ENCODE measurements at places on chromosomes 5 and 9.

GRCh38 chr5:83253720-83254119 is 176.4 kb downstream of the XRCC4 start:
- DNase-seq: no peak

- DNase-seq: no peak
Measured at GRCh38 chr9:18343784-18344183, 130.2 kb upstream of the ADAMTSL1 start.

DNA sequence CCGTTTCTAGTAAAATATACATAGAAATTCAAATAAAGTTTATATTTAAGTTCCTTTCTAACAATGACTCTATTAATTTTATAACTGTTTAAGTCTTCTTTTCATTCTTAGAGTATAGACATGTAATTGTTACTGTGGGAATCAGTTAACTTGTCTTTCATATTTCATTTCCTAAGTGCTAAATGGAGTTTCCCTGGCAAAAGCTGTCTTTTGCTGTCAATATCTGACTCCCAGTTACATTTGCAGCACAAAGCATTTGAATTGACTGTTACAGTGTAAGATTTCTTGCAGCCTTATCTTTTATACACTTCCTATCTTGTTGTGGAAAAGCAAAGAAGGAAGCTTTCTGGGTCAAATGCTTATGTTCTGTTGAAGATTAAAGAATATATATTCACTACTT is 1026.3 kb downstream of the CDH9 start:
- DNase-seq: no peak

DNA sequence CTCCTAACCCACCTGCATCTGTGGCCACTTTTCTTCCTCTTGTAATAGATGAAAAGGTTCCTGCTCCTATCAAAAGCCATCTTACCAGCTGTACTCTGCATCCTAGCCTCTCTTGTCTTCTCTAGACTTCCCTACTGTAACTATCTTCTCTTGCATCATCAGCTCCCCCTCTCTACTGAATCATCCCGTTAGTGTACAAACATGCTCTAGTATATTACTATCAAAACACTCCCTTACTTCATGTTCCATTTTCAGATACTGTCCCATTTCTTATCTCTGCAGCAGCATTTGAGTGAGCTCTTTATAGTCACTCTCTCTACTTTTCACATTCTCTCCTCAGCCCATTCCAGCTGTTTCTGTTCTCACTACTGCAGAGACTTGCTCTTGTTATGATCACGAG is 2.8 kb downstream of the SRA1 start:
- DNase-seq: no peak

GRCh38 chr5:17282283-17283120 is 65.1 kb downstream of the BASP1 start:
- no peak for DNase-seq

DNA sequence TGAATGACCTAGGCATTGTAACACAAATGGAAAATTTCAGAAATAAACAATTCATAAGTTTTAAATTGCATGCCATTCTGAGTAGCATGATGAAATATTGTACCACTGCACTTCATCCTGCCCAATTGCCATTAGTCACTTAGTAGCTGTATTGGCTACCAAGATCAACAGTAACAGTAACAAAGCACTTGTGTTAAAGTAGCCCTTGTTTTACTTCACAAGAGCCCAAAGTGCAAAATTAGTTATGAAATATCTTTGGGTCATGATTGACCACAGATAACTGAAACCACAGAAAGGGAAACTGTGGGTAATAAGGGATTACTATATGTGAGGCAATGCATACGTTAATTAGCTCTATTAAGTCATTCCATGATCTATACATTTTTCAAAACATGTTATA is 33.3 kb upstream of the RORB start:
- no peak for DNase-seq

DNA sequence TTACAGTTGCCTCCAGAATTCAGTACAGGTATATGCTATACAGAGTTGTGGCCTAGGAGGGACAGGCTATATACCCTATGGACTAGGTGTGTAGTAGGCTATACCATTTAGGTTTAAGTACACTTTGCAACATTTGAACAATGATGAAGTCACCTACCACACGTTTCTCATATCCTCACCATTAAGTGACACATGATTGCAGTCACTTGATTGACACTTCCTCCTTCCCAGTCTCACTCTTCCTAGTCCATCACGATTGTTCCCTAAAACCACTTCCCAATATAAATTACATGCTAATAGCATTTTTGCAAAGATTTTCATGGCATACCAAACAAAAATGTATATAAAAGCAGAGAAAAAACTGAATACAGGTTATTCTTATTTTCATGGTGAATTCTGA is 312.2 kb downstream of the EPB41L4A start:
- DNase-seq: no peak

GRCh38 chr9:126699401-126699881 is 85.7 kb downstream of the LMX1B start:
- no peak for DNase-seq

- no peak for DNase-seq
Measured at GRCh38 chr9:21470126-21470525, 12.0 kb downstream of the IFNE start.

DNA sequence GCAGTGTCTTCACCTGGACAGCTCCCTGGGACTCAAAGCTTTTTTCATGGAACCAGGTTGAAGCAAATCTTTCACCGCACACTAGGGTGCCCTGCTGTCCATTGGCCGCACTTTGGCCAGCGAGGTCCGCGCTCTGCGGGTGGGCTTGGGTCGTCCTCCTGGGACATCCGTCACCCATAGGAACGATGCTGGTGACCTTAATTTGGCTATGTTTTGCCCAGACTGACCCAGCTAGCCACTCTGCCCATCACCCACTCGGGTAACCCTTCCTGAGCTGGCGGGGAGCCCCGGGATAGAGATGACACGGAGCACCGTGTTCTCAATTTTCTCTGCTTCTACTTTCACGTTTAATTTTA is 25.9 kb downstream of the ZDHHC11B start:
- no peak for DNase-seq

- no peak for DNase-seq
Measured at GRCh38 chr9:93156475-93157008, 22.5 kb upstream of the NINJ1 start.

GRCh38 chr9:78972303-78972999 is 599.3 kb upstream of the TLE4 start:
- no peak for DNase-seq

DNA sequence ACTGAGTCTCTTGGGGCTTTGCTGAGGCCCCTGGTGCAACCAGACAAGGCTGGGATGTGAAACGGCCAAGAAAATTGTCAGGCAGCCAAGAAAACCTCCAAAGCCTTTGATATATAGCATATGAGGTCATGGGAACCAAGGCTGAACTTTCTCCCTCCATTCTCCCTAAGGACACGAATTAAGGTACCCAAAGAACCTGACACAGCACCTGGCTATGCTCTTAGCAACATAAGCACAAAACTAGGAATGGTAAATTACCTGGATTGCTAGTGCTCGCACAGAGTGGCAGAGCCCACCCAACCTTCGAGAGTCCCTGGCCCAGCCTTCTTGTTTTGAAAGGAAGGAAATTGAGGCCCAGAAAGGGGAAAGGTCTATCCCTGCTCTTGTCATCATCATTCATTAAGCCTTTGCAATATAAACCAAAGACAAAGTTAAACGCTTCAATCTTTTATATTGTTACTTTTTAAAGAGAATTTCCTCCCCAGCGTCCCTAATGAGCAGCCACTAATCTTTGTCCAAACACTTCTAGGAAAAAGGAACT is 220.0 kb upstream of the NR4A3 start:
- DNase-seq: no peak

GRCh38 chr5:175623088-175623487 is 34.8 kb upstream of the HRH2 start:
- DNase-seq: no peak

DNA sequence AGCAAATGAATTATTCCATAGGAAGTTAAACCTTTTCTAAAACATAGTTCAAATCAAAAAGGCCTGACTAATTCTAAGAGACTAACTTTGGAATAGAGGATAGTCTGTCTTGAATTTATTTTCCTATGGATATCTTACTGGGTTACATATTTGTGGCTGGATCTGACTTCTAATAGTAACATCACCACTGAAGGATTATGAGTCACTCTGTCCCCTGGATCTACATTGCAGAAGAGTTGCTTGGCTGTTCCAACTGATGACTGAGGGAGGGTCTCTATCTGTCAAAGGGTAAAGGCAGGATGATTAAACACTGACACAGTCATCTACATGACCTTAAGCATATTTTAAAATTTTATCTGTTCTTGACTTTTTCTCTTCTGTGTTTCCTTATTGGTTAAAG is 119.6 kb upstream of the FST start:
- DNase-seq: no peak

DNA sequence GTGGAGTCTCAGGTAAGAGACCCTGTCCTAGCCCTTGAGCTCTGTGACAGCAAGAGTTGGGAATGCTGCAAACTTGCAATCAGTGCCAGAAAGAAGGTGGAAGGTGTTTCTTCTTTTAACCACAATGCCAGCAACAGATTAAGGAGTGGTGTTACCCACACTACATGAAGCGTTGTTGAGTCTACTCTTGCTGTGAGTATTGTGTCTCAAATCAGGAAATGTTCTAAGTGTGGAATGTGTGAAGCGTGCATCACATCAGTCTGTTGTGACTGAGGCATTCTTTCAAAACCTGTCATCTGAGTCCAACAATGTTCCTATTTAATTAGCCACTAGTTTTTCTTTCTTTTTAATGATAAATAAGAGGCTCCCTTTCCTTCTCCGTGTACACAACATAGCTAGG is 2.9 kb upstream of the LURAP1L start:
- no peak for DNase-seq

GRCh38 chr5:138837160-138837559 is 38.0 kb downstream of the LRRTM2 start:
- no peak for DNase-seq

- DNase-seq: peak; percentile 72
Measured at GRCh38 chr9:121350993-121351561, 19.0 kb downstream of the STOM start.

DNA sequence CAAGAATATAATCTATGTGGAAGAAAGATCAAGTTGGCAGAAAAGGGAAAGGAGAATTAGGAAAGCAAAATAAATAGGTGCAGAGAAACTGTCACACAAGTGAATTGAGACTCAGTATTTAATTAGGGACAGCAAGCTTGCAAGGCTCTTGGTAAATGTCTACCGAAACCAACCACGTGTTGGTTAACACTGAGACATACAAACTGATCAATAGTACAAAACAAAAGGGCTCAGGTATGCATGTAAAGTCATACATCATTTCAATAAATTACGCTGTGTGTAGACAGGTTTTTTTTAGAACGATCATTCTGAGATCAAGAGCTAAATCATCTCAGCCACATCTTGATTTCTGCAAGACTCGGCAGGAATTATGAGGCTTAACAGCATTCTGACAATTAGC is 225.4 kb downstream of the EBF1 start:
- DNase-seq: no peak

DNA sequence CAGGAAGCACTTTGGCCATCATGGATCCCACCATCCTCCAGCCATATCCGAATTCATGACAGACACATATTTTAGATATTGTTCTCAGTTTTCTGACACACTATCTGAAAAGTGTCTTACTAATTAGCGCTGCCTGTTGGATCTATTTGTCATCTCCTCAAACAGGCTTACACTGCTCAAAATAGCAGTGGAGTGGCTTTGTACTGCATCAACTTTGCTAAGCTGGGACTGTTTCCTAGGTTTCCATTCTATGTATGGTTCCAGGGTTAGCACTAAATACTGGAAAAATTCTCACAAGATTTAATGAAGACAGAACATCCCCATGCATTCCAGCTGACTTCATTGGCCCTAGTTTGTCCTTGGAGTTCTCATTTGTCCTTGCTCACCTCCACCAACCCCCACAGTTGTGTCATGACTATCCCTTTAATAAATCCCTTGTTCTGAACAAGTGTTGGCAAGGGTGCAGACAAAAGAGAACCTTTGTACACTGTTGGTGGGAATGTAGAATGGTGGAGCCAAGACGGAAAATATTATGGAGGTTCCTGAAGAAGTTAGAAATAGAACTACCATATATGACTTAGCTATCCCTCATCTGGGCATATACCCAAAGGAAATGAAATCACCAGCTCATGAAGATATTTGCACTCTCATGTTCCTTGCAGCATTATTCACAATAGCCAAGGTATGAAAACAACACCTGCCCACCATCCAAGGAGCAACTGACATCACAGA is 136.5 kb upstream of the RAI14 start:
- DNase-seq: no peak

DNA sequence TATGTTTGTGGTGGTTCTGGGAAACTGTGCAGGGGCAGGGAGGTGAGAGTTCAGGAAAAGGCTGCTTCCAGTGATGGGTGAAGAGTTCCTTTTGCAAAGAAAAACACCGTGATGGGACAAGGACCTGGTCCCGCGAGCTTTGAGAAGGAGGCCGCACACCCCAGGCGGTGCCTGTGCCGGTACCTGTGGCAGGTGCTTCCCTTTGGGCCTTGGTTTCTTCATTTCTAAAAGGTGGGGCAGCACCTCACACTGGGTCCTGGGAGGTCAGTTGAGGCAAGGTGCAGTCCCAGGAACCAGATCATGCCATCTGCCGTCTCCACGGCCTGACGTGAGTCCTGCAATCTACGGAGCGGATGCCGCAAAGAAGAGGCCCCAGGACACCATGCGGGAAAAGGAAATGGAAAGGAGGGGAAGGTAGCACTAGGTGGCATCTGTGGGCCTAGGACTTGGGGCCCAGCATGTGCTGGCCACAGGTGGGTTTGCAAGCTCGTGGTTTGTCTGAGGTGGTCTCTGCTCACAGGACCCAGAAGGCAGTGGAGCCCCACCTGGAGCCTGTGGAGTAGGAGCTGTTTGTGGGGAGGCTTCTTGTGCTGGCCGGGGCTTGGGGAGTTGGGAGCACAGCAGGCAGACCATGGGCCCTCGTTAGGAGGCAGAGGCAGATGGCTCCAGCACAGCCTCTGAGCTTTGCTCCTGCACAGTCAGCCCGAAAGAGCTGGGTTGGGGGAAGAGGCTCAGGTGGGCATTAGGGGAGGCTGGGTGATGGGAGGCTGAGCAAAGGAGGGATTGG is 131.6 kb downstream of the CACNA1B start:
- DNase-seq: peak; percentile 8

DNA sequence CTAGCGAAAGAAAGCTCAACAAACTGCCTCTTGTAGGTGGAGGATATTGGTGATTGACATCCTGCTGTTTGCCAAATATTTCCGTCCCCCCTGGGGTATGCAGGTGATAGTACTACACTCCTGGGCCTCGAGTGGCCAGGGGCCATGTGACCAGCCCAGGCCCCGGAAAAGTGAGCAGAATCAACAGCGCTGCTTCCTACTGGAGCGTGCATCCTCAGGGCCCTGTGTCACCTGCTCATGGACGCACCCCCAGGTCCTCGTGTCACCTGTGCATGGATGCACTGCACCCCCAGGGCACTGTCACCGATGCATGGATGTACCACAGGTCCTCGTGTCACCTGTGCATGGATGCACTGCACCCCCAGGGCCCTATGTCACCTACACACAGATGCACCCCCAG is 43.8 kb downstream of the ADAMTS16 start:
- DNase-seq: no peak
